ENCODE measurements at places on chromosomes 13 and 19.

GRCh38 chr19:33462112-33462791 lies 59.3 kb downstream of the PEPD start:
- no peak for DNase-seq

- DNase-seq = no peak
Observed at GRCh38 chr13:44732503-44733098, 156.5 kb upstream of the TSC22D1 start.

DNA sequence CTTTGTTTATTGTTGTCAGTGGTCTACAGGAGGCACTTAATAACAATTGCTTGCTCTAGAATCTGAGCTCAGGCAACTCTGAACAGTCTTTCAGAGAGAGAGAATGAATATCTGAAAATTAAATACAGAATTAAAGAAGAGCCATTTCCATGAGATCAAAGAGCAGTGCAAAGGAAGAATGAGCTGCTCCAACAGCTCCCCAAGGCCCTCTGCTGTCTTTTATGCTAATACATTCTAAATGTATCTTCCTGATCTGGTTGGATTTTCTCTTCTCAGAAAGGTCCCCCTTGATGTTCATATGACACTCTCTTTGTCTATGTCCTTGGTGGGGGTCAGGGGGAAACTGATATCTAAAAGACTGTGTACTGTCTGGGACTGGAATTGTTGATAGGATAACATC lies 1029.6 kb downstream of the PCDH9 start:
- no peak for DNase-seq

GRCh38 chr19:48806818-48807589 lies 3.8 kb downstream of the BCAT2 start:
- DNase-seq = no peak

DNA sequence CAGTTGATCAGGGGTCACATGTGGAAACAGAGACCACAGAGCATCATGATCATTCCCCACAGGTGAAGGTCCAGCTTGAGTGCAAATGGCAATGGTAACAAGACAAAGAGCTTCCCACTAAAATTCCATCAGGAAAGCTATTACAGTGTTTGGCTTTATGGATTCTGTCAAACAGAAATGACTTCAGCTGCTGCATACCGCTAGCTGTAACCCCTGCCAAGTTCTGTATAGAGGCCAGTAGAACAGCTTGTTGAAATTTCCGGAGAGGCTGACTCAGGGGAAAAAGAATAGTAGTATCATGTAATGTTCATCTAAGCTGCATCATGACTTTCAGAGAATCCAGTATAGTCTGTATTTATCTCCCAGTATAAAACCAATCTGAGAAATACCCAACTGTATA lies 1704.7 kb downstream of the SLITRK5 start:
- no peak for DNase-seq

GRCh38 chr13:36420437-36420891 lies 11.8 kb upstream of the CCNA1 start:
- DNase-seq = no peak
